ENCODE measurements at places on chromosomes 5 and 9.

DNA sequence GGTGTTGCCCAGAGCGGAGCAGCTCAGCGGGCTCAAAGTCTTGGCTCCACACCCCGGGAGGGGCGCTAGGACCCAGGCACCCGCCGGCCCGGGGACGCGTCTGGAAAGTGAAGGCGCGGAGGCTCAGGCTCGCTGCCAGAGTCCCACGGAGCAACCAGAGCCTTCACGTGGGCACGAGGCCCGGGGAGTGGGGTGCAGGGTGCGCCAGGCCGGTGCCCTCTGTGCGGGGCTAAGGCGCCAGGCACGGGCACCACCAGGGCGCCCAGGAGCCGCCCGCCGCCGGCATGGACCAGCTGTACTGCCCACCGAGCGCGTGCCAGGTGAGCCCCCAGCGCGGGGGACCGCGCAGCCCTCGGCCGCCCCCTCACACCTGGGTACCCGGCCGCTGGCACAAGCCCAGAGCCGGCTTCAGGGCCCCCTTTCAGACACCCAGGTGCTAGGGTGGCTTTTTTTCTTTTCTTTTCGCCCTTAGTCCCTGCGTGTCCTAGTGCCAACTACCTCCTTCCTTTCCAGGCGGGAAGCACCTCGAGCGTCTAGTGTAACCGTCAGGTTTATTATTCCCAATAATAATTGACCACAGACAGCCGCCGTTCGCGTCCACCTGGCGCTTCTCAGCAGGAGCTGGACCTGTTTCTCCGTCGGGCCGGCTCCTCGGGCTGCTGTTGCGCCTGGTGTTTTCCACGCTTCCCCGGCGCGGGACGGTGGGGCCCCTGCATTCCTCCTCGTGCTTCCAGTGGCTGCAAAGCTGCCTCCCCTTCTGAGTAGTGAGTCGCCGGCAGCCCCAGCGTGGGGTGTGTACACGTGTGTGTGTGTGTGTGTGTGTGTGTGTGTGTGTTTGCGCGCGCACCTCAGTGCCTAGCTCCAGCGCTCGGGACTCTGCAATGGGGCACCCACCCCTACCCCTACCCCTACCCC is 30.1 kb upstream of the PDE8B start:
- H3K4me1 ChIP-seq: peaks cover 9% of the 10 kb centered on the region
- no peak overlapping the region for H3K27ac ChIP-seq
- H3K27me3 ChIP-seq: peaks cover 45% of the 10 kb centered on the region
- H3K4me3 ChIP-seq: peak overlapping the region; percentile 66

- no peaks in the 10 kb centered on the region for H3K27me3 ChIP-seq
- H3K36me3 ChIP-seq: no peaks in the 10 kb centered on the region
- no peak overlapping the region for H3K4me3 ChIP-seq
- DNase-seq: no peak
- no peaks in the 10 kb centered on the region for H3K4me1 ChIP-seq
Measured at GRCh38 chr5:53201746-53202145, 92.2 kb upstream of the MOCS2 start.

DNA sequence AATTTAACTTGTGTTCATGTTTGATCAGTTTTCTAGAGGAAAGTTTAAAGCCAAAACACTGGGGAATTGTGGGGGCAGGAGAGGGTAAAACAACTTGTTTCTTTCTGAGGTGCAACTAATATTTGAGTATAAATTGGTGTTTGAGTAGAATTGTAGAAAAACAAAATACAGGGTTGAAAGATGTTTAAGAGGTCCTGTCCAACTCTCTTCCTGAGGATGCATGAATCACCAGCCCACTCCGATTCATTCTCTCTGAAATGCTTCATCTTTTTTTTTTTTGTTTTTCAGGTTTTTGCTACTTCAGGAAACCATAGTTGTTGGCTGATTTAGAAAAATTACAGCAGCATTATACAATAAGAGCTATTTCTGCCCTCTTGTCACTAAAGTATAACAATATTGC is 42.4 kb upstream of the TMC1 start:
- no peak for DNase-seq
- H3K27ac ChIP-seq: no peak overlapping the region
- no peak overlapping the region for H3K4me3 ChIP-seq
- peaks cover 12% of the 10 kb centered on the region for H3K4me1 ChIP-seq
- H3K36me3 ChIP-seq: no peaks in the 10 kb centered on the region

GRCh38 chr9:26346942-26347477 is 545.6 kb downstream of the CAAP1 start:
- peaks cover 27% of the 10 kb centered on the region for H3K36me3 ChIP-seq
- no peak overlapping the region for H3K4me3 ChIP-seq
- no peak overlapping the region for H3K27ac ChIP-seq
- H3K27me3 ChIP-seq: no peaks in the 10 kb centered on the region

DNA sequence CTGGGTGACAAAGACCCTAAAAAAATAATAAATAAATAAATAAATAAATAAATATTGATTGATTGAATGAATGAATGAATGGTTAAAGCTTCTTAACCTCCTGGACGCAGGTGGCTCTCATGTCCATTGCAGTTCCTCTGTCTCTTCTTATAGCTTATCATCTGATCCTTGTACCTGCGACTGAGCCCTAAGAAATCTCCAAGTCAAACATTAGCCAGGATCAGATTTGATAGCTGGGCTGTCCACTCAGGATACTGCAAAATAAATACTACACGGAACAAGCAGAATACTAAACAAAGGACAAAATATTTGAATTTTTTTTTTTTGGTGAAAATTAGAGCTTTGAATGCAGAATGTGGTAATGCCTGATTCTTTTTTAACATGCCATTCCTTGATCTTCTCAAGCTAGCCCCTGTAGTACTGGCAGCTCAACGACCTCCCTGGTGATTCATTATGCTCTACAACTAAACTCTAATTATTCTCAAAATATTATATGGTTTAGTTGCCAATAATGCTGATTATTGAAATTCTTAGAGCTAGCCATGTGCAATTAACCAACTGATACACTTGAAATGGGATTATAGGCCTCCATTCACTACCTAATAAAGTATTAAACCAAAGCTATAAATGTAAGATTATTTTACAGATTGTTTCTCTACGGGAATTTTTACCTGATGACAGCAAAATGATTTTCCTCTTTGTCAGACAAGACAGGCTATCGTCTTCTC is 9.9 kb upstream of the TMEM245 start:
- H3K36me3 ChIP-seq: no peaks in the 10 kb centered on the region
- H3K4me3 ChIP-seq: no peak overlapping the region
- no peak overlapping the region for H3K27ac ChIP-seq
- no peak for DNase-seq
- no peaks in the 10 kb centered on the region for H3K27me3 ChIP-seq

DNA sequence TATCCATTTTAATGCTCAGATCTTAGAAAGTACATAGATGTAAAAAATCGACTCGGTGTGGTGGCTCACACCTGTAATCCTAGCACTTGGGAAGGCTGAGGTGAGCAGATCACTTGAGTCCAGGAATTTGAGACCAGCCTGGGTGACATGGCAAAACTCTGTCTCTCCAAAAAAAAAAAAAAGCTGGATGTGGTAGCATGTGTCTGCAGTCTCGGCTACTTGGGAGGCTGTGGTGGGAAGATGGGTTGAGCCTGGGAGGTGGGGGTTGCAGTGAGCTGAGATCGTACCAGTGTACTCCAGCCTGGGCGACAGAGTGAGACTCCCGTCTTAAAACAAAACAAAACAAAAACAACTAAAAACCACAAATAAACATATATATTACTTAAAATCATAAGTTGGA is 61.4 kb downstream of the RASA1 start:
- H3K4me3 ChIP-seq: no peak overlapping the region
- H3K4me1 ChIP-seq: peaks cover 4% of the 10 kb centered on the region
- H3K27me3 ChIP-seq: no peaks in the 10 kb centered on the region
- H3K36me3 ChIP-seq: peaks cover 4% of the 10 kb centered on the region
- DNase-seq: no peak
- H3K27ac ChIP-seq: no peak overlapping the region

- no peak overlapping the region for H3K27ac ChIP-seq
- H3K4me3 ChIP-seq: no peak overlapping the region
- H3K36me3 ChIP-seq: peaks cover 68% of the 10 kb centered on the region
- H3K4me1 ChIP-seq: no peaks in the 10 kb centered on the region
- H3K27me3 ChIP-seq: no peaks in the 10 kb centered on the region
Measured at GRCh38 chr9:23635276-23635675, 190.8 kb downstream of the ELAVL2 start.

DNA sequence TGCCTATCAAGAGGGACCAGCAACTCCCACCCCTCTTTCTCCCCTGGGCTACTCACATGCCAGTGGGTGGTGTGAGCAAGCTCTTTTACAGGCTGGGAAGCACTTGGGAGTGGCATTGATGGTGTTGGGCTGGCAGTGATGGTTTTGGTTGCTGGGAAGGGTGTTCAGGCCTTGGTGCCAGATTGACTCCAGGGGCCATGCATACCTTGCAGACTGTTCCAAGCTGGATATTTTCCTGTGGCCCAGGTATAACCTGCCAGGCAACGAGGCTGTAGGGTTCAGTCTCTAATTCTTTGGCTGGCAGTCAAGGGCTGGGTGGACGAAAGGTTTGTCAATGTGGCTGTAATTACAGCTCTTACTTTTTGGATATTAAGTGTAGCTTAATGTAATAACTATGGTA is 177.3 kb downstream of the MACROH2A1 start:
- H3K4me1 ChIP-seq: peaks cover 10% of the 10 kb centered on the region
- peaks cover 23% of the 10 kb centered on the region for H3K27me3 ChIP-seq
- DNase-seq: no peak
- H3K4me3 ChIP-seq: no peak overlapping the region

GRCh38 chr9:108217431-108218349 is 638.1 kb downstream of the ACTL7B start:
- DNase-seq: no peak
- H3K36me3 ChIP-seq: no peaks in the 10 kb centered on the region
- H3K27ac ChIP-seq: no peak overlapping the region
- no peaks in the 10 kb centered on the region for H3K27me3 ChIP-seq
- peaks cover 6% of the 10 kb centered on the region for H3K4me1 ChIP-seq

DNA sequence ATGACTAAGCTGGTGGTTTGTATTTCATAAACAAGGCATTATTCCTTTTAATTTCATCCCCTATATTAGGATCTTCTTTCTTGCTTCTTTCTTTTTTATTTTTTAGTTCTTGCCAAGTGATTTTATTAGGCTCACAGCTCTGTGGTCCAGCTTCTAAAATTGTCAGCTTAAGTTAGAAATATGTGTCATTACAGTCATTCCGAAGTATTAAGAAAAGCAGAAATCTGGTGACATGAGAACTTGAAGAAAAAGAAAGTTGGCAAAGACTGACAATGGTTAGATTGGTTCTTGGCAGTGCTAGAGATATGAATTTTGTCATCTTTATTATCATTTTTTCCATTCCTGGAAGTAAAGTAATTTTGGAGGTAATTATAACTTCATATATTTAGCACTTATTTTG is 166.5 kb upstream of the PRR16 start:
- no peaks in the 10 kb centered on the region for H3K36me3 ChIP-seq
- no peak overlapping the region for H3K4me3 ChIP-seq
- H3K27me3 ChIP-seq: no peaks in the 10 kb centered on the region
- no peak overlapping the region for H3K27ac ChIP-seq

DNA sequence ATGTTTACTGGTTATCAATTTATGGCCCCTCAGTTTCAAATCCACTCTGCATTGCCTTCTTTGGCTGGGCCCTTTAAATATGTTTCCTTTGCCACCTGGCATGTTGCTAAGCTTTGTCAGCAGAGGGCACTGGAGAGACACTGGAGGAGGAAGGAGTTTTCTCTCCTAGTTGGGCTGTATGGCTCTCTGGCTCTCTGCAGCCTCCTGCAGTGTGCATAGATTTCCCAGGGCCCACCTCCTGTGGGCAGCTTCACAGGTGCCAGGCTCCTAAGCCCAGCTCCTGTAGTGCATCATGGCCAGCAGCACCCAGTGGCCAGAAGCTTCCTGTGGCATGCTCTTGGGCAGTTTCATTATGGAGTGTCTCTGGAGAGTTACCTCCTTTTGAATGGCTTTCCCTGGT is 23.3 kb downstream of the CAVIN4 start:
- peak; percentile 72 for DNase-seq
- H3K36me3 ChIP-seq: no peaks in the 10 kb centered on the region
- no peak overlapping the region for H3K27ac ChIP-seq
- peaks cover 42% of the 10 kb centered on the region for H3K4me1 ChIP-seq
- no peak overlapping the region for H3K4me3 ChIP-seq
- no peaks in the 10 kb centered on the region for H3K27me3 ChIP-seq

GRCh38 chr9:36999728-37000333 is 34.2 kb downstream of the PAX5 start:
- DNase-seq: no peak
- peaks cover 67% of the 10 kb centered on the region for H3K27me3 ChIP-seq

- peaks cover 3% of the 10 kb centered on the region for H3K4me1 ChIP-seq
- H3K4me3 ChIP-seq: no peak overlapping the region
- no peak for DNase-seq
- H3K27ac ChIP-seq: no peak overlapping the region
- no peaks in the 10 kb centered on the region for H3K27me3 ChIP-seq
Measured at GRCh38 chr5:83701886-83702285, 18.8 kb downstream of the HAPLN1 start.

- H3K27ac ChIP-seq: no peak overlapping the region
- H3K4me3 ChIP-seq: no peak overlapping the region
- H3K27me3 ChIP-seq: peaks cover 6% of the 10 kb centered on the region
- H3K4me1 ChIP-seq: 0 out of 2 replicates have a peak, but pooled peaks cover 4% of the 10 kb centered on the region
Measured at GRCh38 chr9:137000177-137000930, 4.0 kb upstream of the CLIC3 start.

DNA sequence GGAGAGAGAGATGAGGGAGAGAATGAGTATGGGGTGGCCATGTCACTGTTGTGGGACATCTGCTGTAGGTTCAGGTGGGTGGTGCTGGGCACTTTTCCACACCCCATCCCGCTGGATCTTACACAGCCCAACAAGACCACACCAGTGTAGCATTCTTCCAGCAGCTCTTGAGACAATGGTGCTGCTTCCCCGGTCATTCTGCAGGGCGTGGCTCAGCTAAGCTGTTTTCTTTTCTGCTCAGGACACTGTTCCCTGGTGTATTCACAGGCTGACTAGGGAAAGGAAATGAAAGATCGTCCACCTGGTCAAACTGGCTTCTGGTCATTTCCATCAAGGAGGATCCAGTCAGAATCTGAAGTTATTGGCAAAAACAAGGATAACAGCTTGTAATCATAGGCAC is 75.6 kb downstream of the S1PR3 start:
- no peaks in the 10 kb centered on the region for H3K27me3 ChIP-seq
- no peak overlapping the region for H3K27ac ChIP-seq
- no peaks in the 10 kb centered on the region for H3K4me1 ChIP-seq
- H3K36me3 ChIP-seq: peaks cover 3% of the 10 kb centered on the region
- H3K4me3 ChIP-seq: no peak overlapping the region
- DNase-seq: no peak

DNA sequence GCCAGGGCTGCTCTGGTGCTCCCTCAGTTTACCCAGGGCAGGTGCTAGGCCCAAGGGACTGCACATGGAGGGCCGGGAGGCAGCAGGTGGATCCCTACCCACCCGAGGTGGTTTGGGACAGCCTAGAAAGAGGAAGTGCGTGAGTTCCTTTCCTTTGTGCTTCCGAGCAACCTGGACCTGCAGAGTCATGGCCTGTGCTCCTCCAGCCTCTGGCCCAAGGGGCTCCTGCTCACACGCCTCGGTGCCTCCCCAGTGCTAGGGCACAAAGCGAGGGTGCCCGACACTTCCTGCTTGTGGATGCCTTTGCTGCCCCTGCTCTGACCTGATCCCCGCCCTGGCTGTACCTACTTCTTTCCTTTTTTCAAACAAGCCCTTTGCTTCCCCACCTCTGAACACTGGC is 79.3 kb downstream of the RXRA start:
- DNase-seq: no peak
- peaks cover 12% of the 10 kb centered on the region for H3K4me1 ChIP-seq
- no peak overlapping the region for H3K4me3 ChIP-seq
- no peaks in the 10 kb centered on the region for H3K27me3 ChIP-seq

Measured in WTC11 (cell line).